SK-MEL-5 (cell line): ENCODE measurements at places on chromosomes 6 and 20.
A peak's percentile ranks its signal among the peaks of the same experiment; 100 is the strongest.

GRCh38 chr20:11918391-11918845 is 725 bp downstream of the BTBD3 start:
- DNase-seq: no peak

- DNase-seq: peak; percentile 18
Measured at GRCh38 chr20:13995841-13996240, 525 bp downstream of the MACROD2 start.

DNA sequence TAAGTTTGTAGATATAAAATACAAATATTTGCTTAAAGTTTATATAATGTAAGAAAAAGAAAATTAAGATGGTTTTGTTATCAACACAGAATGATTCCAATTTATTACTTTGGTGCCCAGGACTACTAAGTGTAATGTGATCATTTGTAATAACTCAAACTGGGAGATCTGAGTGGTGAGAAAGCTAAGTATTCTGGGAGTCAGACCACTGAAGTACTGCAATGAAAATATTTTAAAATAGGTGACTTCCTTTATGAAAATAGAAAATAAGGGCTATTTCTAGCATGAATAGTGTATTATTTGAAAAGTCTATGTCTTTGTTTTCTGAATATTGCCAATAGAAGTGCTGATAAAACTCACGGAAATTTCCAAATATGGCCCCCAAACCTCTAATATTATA is 305.6 kb upstream of the MAN1A1 start:
- no peak for DNase-seq

GRCh38 chr20:52348434-52348833 is 156.9 kb upstream of the ZFP64 start:
- DNase-seq: no peak

- no peak for DNase-seq
Measured at GRCh38 chr20:47487175-47487917, 14.3 kb upstream of the NCOA3 start.

DNA sequence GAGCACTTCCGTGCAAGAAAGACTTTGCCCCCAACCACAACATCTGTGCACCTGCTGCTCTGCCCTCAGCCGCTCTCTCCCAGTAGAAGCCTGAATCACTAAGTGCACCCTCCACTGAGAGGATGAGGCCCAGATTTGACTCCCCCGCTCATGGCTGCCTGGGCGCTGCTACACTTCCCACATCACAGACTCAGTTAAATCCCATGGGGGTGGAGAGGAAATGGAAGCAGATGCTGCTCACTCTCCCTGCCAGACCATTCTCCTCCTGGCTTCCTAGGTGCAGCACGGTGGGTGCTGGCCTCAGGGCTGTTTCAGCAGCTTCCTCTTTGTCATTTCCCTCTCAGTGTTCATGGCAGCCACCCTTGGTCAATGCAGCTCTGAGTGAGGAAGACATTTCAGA is 4.8 kb downstream of the CST5 start:
- DNase-seq: no peak

DNA sequence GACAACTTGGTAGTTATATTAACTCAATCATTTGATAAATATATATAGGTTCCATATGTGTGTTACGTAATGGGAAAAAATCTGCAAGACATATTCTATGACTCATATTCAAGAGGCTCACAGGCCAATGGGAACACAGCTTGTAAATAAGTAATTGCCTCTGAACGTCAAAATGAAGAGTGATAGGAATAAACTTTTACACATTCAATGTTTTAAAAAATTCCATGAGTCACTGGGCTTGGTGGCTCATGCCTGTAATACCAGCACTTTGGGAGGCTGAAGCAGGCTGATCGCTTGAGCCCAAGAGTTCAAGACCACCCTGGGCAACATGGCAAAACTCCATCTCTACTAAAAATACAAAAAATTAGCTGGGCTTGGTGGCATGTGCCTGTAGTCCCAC is 209.4 kb upstream of the MCHR2 start:
- no peak for DNase-seq

DNA sequence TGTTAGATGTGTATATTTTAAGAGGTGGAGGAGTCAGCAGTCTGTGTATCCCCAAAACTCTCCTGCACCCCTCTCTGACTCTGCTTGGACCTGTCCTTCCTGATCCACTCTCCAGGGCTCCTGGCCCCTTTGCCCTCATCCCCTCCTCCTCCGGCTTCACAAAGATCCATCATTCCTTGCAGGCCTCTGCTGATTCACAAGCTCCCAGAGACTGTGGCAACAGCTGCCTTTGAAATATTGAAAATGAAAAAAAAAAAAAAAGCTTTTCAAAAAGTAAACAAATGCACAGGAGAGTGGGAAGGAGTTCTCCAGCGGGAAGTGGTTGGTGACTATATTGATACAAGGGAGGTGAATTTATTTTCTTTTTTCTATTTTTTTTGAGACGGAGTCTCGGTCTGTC is 330.2 kb upstream of the SULF2 start:
- DNase-seq: no peak

DNA sequence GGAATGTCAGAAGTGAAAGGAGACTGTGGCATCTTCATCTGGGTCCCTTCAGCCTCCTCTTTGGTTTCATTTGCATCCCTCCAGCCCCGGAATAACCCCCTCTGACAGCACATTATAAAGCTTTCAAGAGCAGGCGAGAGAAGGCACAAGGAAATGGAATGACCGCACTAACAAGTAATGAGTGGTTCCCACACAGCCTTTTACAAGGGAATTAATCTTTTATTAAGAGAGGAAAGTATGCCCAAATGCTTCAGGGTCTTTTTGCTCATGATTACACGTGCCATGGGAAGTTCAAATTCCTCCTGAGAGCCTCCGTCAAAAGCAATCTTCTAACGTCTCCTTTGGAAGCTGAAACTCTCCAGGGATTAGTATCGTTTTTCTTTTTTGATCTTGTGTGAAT is 347.0 kb downstream of the BTBD3 start:
- DNase-seq: no peak
